Fibroblast of the aortic adventitia (primary cell): ENCODE measurements at places on chromosomes 2 and 18. TPM values are rescaled to one million over a fixed set of nuclear protein-coding genes. Genes with fewer than 3 reads are reported as not detected.

The C2orf68 gene
- 4.6 and 22.2 TPM in 2 replicates for total RNA-seq

The USP37 gene
- total RNA-seq = 14.8 and 16.1 TPM in 2 replicates

The LRRTM1 gene
- total RNA-seq = 0.09 TPM in 1 of 2 replicates, not detected in the other

The LAMA3 gene
- total RNA-seq = 5.1 and 15.7 TPM in 2 replicates

The BOLL gene
- not detected in 2 replicates for total RNA-seq

The MEP1B gene
- not detected in 2 replicates for total RNA-seq

The RAD51AP2 gene
- 0.09 TPM in 1 of 2 replicates, not detected in the other for total RNA-seq

The FBXO41 gene
- total RNA-seq = 0.18 and 1.6 TPM in 2 replicates

The ATG4B gene
- 22.3 and 52.0 TPM in 2 replicates for total RNA-seq

The TCF7L1 gene
- total RNA-seq = 3.5 and 3.7 TPM in 2 replicates

The CSRNP3 gene
- total RNA-seq = 2.3 and 3.4 TPM in 2 replicates

The SIX3 gene
- not detected in 2 replicates for total RNA-seq

The KLHL30 gene
- 0.09 and 0.33 TPM in 2 replicates for total RNA-seq

The LRRTM4 gene
- 0.18 and 1.5 TPM in 2 replicates for total RNA-seq

The RTTN gene
- 14.0 and 38.6 TPM in 2 replicates for total RNA-seq

The GNLY gene
- total RNA-seq = not detected in 2 replicates

The SLC4A3 gene
- 2.5 and 14.7 TPM in 2 replicates for total RNA-seq

The REG1A gene
- total RNA-seq = not detected in 2 replicates

The RAX gene
- total RNA-seq = not detected in 2 replicates

The EPB41L3 gene
- total RNA-seq = 28.0 and 37.3 TPM in 2 replicates

The RBM43 gene
- 11.9 and 14.3 TPM in 2 replicates for total RNA-seq

The GREB1L gene
- 1.9 and 3.7 TPM in 2 replicates for total RNA-seq

The TSPYL6 gene
- 0.25 TPM in 1 of 2 replicates, not detected in the other for total RNA-seq

The ACTR2 gene
- total RNA-seq = 97.1 and 127 TPM in 2 replicates

The ORMDL1 gene
- total RNA-seq = 11.4 and 56.9 TPM in 2 replicates

The TTN gene
- 0.16 and 5.5 TPM in 2 replicates for total RNA-seq

The NGEF gene
- 1.1 and 17.4 TPM in 2 replicates for total RNA-seq

The MLPH gene
- 5.2 and 6.1 TPM in 2 replicates for total RNA-seq

The KCNG2 gene
- not detected in 2 replicates for total RNA-seq

The DAW1 gene
- total RNA-seq = 1.3 TPM in 1 of 2 replicates, not detected in the other

The DNPEP gene
- 33.2 and 55.0 TPM in 2 replicates for total RNA-seq

The ITGA4 gene
- 8.9 and 27.6 TPM in 2 replicates for total RNA-seq

The TPO gene
- not detected in 2 replicates for total RNA-seq

The IRS1 gene
- 8.2 and 29.7 TPM in 2 replicates for total RNA-seq

The WNT6 gene
- total RNA-seq = not detected in 2 replicates

The VAMP5 gene
- 33.8 and 56.2 TPM in 2 replicates for total RNA-seq

The TBC1D8 gene
- 12.4 and 21.3 TPM in 2 replicates for total RNA-seq

The FKBP1B gene
- total RNA-seq = 3.5 and 7.9 TPM in 2 replicates

The SERPINB11 gene
- total RNA-seq = not detected in 2 replicates

The KCNIP3 gene
- total RNA-seq = 0.25 and 2.9 TPM in 2 replicates

The CD302 gene
- total RNA-seq = 23.0 and 33.0 TPM in 2 replicates

The FABP1 gene
- not detected in 2 replicates for total RNA-seq
